ENCODE measurements at places on chromosomes 7 and 10.
A peak's percentile ranks its signal among the peaks of the same experiment; 100 is the strongest.

DNA sequence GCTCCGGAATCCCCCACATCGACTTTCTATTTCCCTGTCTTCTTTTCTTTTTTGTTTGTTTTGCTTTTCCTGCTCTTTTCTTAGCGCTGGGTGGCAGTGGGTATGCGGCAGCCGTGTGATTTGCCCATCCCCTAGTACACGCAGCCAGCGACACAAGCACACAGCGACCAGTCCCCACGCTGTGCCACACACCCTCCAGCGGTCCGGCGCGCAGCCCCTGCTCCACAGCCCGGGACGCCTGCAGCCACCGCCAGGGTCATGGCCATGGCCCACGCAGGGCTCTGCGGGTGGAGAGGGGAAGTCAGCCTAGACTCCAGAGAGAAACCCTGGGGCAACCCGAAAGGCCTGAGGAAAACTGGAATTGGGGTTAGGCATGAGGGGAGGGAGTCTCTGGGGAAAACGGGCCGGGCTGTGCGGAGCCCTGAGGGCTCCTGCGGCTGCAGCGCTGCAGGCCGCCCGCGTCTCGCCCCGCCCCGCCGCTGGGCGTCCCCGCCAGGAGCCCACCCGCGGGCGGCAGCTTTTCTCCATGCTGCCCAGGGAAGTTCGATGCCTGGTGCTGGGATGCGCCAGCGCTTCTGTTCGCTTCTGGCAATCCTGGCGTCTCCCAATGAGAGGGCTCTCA is 2.5 kb downstream of the CHRM2 start:
- no peak for DNase-seq

DNA sequence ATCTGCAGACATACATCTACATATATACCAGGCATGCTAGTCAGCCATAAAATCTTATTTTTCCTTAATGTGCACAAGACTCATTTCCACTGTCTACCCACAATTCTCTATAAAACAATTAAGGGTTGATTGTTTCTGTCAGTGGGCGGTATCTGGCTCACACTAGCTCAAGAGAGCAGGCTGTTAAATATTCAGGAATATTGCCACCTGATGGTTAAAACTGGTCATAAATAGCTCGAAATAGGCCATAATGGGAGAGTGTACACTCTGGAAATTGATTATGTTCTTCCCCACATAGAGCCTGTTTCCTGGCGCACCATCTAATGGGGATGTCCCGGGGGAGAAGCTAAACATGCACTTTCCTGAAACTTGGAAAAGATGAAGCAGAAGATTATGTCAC is 620.6 kb upstream of the ANKRD30A start:
- DNase-seq: no peak

- DNase-seq: no peak
Observed at GRCh38 chr10:128553755-128554154, 427.5 kb upstream of the MKI67 start.

DNA sequence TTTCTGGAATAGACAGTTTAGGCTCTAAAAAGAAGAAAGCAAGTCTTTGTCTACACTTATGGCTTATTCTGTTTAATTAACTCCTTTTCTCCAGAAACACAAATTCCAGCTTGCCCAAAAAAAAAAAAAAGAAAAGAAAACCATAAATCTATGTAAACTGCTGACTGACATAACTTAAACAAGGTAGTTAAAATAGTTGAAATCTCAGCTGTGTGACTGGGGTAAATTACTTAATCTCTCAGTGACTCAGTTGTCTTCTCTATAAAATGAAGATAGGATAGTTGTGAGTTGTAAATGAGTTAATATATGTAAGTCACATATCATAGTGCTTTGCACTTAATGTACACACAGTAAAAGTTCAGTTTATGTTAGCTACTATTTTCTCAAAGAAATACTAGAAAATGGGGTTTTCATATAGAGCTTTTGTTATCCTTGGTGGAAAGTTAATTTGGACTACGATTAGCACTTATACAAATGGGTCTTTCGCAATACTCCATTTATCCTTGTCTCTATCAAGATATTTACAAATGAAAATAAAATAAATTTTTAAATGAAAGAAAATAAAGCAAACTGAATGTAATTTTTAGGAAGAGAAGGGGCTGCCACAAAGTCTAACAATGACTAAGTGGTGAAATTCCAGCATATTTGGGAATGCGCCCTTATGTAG is 200.9 kb downstream of the MBL2 start:
- no peak for DNase-seq

DNA sequence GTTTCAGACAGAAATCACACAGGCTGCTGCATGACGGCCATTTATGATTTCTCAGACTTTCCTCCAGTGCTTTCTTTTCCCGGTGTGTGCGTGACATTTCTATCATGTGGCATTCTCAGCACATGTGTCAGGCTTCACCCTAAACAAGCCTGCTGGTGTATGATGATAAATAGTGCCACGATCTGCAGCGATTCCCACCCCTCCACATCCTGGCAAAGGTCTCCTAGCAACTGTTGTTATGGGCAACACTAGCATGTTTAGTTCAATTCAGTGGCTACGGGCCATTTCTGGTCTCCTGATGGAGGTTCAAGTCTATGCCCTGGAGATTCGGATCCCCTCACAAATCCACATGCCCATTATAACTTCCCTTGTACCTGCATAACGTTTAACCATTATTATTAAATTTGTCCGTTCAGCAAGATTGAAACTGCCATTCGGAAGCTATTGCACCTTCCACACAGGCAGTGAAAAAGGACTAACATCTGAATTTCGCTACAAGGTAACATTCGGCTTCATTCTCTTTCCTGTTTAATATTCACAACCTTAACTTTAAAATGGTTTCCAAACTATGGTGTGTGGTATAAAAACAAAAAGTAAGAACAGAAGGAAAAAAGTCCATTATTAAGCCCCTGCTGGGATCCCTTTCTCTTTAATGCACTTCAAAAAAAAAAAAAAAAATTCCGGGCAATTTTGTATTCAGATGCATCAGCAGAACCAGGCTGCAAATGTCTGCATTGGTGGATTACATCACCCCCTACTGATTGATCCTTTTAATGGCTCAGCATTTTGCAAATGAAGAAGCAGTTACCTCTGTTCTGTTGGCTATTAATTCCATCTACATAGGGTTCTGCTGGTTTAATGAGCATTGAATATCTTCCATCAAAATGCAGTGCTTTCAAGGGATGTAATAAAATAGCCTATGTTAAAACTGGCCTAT is 90.2 kb downstream of the FRMD4A start:
- DNase-seq: no peak

GRCh38 chr10:974785-975074 is 13.5 kb upstream of the GTPBP4 start:
- no peak for DNase-seq

- DNase-seq: no peak
Observed at GRCh38 chr10:95263864-95264226, 27.0 kb downstream of the PDLIM1 start.

- no peak for DNase-seq
Observed at GRCh38 chr10:72392571-72392970, 37.9 kb upstream of the DNAJB12 start.

GRCh38 chr10:32962521-32962920 is 4.5 kb upstream of the ITGB1 start:
- no peak for DNase-seq

DNA sequence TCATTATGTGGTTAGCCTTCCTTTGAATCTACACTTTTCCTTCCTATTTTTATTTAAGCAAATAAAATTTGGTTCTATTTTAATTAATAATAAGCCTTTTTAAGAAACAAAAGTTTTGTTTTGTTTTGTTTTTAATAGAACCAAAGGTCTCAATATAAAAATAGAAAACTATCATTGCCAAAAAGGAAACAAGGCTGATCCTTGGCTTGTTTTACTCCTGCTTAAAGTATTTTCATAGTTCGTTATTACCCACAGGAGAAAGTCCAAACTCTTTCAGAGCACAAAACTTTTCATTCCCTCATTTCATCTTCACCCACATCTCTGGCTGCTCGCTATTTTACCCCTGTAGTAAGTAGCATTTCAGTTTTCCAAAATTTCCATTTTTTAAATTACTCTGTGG is 374.8 kb downstream of the SEMA3D start:
- no peak for DNase-seq

DNA sequence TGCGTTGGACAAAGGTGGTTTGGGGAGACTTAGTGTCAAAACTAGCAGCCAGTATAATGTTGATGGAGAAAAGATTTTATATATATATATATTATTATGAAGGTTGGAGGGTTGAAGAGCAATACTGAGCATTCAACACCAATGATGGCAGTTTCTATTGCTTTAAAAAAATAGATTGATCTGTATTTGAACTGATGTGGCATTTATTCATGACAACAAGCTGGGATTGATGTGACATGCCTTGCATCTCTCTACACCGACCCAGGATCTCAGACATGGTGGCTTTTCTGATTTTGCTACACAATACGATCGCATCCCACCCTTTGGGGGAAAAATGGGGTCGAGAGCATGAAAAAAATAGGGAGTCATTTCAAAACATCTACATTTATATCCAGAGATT is 175.4 kb downstream of the POU6F2 start:
- no peak for DNase-seq

- no peak for DNase-seq
Observed at GRCh38 chr7:100887516-100888290, 1.8 kb downstream of the UFSP1 start.

DNA sequence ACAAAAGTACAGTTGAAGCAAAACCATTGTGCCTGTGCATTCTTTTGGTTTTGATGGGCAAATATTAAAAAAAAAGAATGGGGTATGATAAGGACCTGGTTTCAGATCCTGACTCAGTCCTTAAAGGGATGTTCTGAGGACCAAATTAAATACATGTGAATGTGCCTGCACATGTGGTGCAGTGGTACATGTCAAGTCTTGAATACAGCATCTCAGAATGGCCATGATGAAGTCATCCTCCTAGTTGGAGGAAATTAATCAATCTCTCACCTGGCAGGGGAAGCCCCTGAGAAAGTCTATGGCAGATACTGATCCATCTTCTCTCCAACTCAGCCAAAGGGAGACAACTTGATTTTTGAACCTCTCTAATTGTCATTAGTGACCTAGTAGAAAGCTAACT is 207.0 kb downstream of the SUGCT start:
- DNase-seq: no peak

GRCh38 chr10:132972149-132972985 is 30.0 kb upstream of the CFAP46 start:
- DNase-seq: no peak

- DNase-seq: no peak
Observed at GRCh38 chr10:103717341-103718246, 137.8 kb downstream of the SH3PXD2A start.

- DNase-seq: no peak
Observed at GRCh38 chr7:157668884-157669767, 332.3 kb downstream of the DNAJB6 start.

DNA sequence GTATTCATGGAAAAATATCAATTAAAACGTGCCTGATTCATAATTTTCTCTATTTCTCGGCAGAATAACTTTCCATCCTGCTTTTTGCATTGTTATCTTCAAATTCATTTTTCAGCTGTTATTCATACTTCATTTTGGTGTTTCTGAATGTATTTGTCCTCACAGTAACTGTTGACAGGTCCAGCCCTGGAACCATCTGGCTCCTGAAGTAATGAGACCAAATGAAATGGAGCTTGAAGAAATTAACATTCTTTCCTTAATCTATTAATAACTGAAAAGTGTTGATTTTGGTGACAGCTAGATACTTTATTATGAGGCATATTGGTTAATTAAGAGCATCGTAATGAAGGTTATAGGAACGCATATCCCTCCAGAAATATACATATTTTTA is 257.0 kb upstream of the MINDY3 start:
- DNase-seq: no peak

- no peak for DNase-seq
Observed at GRCh38 chr10:71234004-71234894, 21.9 kb downstream of the UNC5B start.

- DNase-seq: no peak
Observed at GRCh38 chr7:6612819-6613218, 2.6 kb upstream of the ZNF853 start.

GRCh38 chr7:9407816-9408215 is 974.4 kb downstream of the NXPH1 start:
- DNase-seq: no peak

GRCh38 chr10:84296091-84296981 is 32.1 kb upstream of the CCSER2 start:
- no peak for DNase-seq

- DNase-seq: no peak
Observed at GRCh38 chr7:98531717-98532116, 85.4 kb upstream of the NPTX2 start.

- DNase-seq: no peak
Observed at GRCh38 chr10:113681533-113682470, 2.1 kb downstream of the CASP7 start.

GRCh38 chr10:3222626-3223025 is 50.0 kb upstream of the PITRM1 start:
- no peak for DNase-seq

- DNase-seq: no peak
Observed at GRCh38 chr7:69126896-69127479, 471.3 kb upstream of the AUTS2 start.

GRCh38 chr7:86748843-86749719 is 105.4 kb downstream of the GRM3 start:
- no peak for DNase-seq

GRCh38 chr10:110163841-110164240 is 43.6 kb upstream of the MXI1 start:
- no peak for DNase-seq

DNA sequence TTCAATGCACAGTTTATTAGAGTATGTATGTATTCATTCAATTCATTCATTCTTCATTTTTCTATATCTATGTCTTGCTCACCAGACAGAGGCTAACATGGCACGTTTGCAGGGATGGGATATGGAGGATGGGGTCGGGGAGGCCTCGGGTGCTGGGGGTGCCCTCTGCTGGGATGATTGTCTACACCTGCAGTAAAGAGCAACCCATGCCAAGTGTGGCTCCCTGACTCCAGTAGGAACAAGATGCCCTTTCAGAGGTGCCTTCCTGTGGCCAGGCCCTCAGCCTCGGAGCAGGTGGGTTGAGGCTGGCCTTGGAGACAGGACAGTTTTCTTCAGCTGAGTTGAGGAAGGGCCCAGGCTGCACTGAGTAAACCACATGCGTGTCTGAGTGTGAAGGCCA is 157.2 kb downstream of the SH2D4B start:
- no peak for DNase-seq

DNA sequence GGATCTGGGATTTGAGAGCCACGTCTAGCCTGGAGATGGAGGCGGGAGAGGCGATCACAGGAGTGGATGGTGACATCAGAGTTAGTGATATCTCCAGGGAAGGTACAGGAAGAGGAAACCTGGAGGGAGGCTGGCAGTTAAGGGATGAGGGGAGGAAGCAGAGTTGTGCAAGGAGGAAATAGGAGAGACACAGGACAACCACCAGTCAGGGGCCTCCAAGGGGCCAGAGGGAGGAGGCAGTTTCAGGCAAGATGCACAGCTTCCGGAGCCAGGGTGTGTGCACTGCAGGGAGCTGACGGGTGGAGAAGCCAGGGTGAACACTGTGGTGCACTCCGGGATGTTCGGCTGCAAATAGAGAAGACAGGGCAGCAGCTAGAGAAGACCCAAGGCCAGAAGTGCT is 141.2 kb downstream of the GLI3 start:
- no peak for DNase-seq

- DNase-seq: peak; percentile 32
Observed at GRCh38 chr7:107933386-107934013, 42.5 kb downstream of the DLD start.

GRCh38 chr10:68950598-68950997 is 5.4 kb upstream of the DDX21 start:
- no peak for DNase-seq

- DNase-seq: no peak
Observed at GRCh38 chr7:67618556-67619162, 622.0 kb downstream of the TYW1 start.

- DNase-seq: no peak
Observed at GRCh38 chr7:78399033-78399769, 600.6 kb downstream of the PHTF2 start.

GRCh38 chr10:123862421-123863182 is 29.0 kb downstream of the CPXM2 start:
- DNase-seq: no peak

All from hippocampal formation (tissue), 2 donors.